Activated CD4-positive, alpha-beta T cell treated with anti-CD3 and anti-CD28 coated beads for 4 hours (primary cell): ENCODE measurements at places on chromosomes 16 and 17.

DNA sequence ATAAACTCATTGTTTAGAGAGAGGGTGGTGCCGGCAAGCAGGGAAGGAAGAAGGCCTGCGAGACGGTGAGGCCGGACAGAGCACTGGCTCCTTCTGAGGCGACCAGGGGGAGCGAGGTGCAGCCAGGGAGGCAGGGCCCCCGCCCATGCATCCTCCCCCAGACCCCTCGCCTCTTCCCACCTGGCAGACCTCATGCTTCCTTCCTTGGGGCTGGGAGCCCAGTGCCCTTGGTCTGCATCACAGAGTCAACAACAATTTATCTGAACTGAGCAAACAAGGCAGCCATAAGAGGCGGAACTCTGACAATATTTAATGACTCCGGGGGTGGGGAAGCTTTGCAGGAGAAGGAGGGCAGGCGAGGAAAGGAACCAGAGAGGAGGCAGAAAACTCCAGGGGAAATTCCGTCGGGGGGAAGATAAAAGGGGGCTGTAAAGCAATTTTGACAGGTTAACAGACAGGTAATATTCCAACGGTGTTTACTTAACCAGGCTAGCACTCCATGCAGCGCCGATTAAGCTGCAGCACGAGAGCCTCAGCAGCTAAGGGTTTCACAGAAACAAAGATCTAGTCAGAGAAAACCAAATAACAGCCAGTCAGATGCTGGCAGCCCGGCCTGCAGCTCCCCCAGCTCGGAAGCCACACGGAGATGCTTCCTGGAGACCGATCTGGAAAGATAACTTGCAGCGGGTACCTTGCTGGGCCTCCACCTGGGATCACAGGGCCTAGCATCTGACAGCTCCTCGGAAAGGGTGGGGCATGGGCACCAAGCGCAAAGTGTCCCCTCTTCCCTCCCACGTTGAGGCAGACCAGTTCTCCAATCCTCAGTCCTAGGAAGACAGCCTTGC is 398.2 kb downstream of the SOX9 start:
- DNase-seq = no peak

DNA sequence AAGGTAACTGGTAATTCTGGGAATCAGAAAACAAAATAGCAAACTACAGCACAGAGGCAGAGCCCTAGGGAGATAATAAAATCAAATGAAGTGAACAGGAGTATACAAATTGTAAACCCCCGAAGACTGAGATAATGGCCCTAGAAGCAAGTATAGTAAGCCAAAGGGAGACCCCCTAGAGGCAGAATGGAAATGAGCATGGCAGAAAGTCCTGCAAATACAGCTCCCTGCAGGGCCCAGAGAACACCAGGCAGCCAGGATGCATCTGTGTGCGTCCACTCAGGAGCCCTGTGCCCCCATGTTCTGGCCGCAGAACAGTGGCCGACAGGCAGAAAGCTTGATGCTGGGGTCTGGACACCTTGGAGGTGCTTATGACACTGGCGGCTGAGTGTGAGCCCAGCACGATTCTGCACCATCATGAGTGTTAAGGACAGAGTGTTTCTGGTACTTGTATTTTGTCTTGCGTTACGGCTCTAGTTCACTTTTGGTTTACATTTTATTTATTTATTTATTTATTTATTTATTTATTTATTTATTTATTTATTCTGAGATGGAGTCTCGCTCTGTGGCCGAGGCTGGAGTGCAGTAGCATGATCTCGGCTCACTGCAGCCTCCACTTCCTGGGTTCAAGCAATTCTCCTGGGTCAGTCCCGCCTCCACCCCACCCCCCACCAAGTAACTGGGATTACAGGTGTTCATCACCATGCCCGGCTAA is 48.7 kb downstream of the RGS9 start:
- DNase-seq = no peak

DNA sequence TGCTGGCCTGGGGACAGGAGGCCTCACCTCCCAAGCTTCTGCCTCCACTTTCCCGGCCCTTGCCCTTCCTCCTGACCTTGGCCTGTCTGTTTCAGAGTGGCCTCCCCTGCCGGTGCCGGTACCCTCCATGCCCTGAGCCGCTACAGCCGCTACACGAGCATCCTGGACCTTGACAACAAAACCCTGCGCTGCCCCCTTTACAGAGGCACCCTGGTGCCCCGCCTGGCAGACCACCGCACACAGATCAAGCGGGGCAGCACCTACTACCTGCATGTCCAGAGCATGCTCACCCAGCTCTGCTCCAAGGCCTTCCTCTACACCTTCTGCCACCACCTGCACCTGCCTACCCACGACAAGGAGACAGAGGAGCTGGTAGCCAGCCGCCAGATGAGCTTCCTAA is 7.4 kb downstream of the SMCR8 start:
- DNase-seq = no peak

GRCh38 chr16:82633964-82634600 is 7.3 kb downstream of the CDH13 start:
- DNase-seq = no peak

- no peak for DNase-seq
Observed at GRCh38 chr17:11023639-11024479, 186.0 kb upstream of the PIRT start.

DNA sequence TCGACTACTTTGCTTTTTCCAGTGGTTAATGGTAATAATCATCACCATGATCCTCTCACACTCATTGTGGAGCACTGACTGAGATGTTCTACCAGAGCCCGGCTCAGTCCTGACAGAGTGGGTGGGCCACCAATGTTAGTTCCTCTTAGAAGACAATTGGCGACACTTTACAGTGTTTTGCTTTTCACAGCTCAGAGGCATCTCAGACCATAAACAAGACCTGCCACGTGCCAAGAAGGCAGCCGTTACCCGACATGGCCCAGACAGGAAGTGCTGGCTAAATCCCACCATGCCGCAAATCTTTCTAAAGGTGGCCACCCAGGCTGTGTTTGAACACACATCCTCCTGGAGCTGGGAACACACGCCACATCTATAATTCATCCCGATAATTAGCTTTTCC is 103.7 kb downstream of the XYLT1 start:
- peak; percentile 4 for DNase-seq

DNA sequence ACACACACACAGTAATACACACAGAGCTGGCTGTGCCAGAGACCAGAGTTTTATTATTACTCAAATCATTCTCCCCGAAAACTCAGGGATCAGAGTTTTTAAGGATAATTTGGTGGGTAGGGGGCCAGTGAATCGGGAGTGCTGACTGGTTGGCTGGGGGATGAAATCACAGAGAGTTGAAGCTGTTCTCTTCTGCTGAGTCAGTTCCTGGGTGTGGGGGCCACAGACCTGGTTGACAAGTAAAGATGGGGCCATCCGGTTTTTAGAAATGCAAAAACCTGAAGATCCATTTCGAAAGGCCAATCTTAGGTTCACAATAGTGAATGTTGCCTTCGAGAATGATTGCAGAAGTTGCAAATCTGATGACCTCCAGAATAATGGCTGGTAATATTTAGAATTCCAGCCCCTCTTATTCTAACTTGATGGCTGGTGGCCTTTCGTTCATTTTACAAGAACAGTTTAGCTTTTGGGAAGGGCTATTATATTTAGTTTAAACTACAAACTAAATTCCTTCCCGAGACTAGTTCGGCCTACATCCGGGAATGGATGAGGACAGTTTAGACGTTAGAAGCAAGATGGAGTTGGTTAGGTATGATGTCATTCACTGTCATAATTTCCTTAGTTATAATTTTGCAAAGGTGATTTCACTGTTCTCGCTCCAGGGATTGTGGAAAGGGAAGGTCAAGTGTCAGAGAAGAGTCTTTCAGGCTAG is 123.2 kb downstream of the KCNJ18 start:
- no peak for DNase-seq

DNA sequence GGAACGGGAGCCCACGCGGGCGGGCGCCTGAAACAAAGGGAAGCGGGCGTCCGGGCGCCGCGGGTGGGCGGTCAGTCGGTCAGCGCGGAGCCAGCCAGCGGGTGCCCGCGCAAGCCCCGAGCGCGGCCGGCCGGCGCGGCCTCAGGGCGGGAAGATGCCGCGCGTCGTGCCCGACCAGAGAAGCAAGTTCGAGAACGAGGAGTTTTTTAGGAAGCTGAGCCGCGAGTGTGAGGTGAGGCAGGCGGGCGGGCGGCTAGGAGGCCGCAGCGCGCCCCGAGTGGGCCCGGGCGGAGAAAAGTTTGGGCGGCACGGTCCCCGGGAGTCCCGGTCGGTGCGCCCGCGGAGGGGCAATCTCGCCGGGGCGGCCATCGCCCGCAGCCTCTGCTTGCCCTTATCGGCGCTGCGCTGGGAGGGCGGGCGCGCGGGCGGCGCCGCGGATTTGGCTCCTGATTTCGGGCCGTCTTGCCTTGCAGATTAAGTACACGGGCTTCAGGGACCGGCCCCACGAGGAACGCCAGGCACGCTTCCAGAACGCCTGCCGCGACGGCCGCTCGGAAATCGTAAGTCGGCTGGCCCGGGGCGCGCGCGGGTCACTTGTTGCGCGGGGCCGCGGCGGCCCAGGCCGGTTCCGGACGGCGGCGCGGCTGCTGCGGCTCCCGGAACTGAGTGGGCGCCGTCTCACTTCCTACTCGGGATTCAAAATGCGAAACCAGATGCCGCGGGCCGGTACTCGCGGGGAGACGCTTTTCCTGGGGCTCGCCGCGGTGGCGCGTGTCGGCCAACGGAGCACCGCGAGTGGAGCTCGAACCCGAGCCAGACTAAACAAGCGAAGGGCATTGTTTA is 526 bp downstream of the CBFB start:
- peak; percentile 59 for DNase-seq
